ENCODE measurements at places on chromosomes 2 and 18.

GRCh38 chr2:123512547-123512946 lies 512.5 kb upstream of the CNTNAP5 start:
- peak; percentile 1 for DNase-seq

- peak; percentile 68 for DNase-seq
These were observed 569.2 kb downstream of the METTL4 start for GRCh38 chr18:2002151-2002550.

DNA sequence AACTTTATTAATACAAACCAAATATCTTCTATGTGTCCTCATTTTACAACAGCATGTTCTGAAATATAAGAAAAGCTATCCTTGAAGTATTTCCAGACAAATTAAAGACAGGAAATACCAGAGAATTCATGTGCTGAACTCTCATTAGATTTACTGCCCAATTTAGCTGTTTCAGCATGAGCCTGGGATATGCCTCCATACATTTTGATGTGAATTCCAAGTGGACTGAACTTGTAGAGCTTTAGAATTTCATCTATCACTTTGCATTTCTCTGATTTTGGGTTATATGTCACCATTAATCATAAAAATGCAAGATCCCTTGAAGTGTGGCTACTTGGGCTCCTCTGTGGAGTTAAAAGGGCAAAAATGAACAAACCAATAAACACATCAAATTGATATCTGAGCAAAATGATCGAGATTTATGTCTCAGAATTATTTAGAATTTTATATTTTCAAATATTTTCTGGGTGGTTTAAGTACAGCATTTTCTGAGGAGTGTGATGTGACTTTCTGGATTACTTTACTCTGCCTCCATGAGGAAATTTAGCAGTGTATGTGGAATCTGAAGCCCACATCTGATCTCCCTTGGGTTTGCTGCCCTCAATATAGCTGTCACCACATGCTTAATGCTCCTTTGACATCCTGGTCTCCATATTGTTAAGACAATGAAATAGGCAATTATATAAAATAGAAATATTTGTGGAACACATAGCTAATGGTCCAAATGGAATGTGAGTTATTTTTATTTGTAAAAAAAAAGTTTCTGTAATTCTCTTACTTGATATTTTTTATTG lies 206.6 kb upstream of the RBMS1 start:
- no peak for DNase-seq

DNA sequence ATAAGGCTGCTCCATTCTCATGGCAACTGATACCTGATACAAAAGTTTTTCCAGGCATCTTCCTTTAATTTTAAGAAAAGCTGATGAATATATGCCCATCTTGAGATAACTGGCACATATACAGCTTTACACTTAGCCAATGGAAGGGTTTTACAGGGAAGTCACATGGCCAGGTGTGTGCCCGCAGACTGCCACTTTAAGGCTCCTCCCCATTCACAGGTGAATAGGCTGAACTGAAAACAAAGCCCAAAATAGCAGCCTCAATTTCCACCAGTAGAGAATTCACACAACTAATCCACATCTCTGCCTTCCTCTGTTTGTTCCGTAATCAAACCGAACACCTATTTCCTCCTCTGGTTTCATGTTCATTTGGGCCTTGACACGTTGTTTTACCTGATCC lies 9.8 kb upstream of the ME2 start:
- no peak for DNase-seq

DNA sequence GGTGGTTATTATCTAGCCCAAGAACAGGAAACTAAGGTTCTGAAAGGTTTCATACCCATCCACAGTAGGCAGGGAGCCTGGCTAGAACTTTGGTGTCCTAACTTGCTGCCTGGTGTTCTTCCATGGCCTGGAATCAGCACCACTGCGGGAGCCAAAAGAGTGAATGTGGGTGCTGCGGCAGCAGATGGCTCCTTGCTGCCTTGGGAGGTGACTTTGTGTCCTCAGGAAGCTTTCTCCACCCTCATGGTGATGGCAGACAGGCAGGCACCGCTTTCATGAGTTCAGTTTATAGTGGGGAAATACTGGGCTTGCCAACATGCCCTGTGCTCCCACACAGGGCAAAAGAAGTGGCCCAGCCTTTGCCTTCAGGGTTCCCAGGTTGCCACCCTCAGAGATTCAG lies 385.2 kb downstream of the BCL11A start:
- DNase-seq: no peak

DNA sequence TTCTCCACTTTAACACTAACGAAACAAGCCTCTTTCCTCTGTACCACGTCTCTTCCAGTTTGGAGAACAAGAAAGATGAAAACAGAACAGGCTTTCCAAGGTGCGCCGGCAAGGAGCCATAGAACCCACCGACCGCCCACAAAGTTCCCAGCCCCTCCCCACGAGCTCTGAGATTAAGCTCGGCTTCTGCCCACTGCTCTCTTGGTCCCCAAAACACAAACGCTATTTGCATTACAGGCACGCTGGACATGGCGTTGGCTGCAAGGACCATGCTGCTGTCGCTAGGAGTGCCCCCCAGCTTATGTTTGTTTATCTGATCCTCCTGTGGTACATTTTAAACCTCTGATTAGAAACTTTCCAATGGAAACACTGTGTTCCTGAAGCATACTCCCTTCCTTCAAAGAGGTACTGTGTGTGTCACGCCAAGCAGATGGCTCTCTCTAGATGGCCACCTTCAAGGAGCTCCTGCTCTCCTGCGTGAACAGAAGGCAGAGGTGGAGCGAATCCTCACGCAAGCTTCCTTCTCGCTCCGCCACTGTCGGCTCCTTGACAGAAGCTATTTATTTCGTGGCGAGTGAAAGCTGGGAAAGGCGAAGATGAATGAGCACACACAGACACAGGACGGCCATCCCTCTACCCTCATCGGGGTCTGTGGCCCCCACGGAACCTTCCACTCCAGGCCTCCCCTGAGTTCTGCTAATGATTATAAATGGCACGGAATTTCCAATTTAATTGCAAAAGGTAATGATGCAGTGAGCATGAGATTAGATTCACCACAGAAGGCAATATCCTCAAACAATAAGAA lies 166.2 kb downstream of the EIPR1 start:
- no peak for DNase-seq
